ENCODE measurements at places on chromosomes 2 and 18.

DNA sequence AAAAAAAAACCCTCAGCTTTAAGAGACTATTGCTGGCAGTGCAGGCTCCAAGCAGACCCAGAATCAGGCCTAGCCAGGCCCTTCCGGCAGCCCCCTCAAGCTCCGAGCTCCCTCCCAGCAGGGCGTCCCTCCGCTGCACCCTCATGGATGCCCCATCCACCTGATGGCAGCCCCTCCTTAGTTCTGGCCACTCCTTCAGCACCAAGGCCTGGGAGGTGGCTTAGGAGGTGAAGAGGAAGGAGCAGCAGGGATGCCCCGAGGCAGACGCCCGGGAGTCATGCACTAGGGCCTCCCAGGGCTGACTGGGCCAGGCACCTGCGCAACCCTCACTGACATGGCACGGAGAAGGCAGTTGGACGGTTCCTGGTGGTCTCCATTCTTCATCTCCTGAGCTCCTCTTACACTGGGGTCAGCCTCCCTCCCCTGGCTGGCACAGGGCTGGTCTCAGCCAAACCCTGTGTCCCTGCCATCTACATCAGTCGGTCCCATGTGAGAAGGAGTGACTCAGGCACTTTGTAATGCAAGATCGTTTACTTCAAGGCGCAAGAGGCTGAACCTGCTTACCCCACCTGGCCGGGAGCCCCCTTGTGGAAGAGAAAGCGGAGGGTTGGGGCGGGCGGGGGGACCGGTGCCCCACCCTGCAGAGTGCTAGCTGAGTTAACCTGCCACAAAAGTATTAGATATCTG is 53.5 kb upstream of the ID2 start:
- no peak for DNase-seq

DNA sequence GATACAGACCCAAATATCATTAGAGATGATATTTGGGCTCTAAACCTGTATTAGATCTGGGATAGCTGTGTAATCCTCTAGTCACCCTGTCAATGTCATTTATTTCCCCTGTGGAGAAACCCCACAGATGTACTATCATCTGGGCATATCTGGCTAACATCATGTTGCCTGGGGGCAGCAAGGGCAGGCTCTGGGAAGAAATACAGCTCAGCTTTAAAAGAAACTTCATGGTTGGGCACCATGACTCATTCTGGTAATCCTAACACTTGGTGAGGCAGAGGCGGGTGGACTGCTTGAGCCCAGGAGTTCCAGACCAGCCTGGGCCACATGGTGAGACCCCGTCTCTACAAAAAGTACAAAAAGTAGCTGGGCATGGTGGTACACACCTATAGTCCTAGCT is 282.5 kb downstream of the SLC8A1 start:
- DNase-seq, result no peak

- no peak for DNase-seq
Observed at GRCh38 chr2:12688091-12688490, 28.6 kb upstream of the TRIB2 start.

DNA sequence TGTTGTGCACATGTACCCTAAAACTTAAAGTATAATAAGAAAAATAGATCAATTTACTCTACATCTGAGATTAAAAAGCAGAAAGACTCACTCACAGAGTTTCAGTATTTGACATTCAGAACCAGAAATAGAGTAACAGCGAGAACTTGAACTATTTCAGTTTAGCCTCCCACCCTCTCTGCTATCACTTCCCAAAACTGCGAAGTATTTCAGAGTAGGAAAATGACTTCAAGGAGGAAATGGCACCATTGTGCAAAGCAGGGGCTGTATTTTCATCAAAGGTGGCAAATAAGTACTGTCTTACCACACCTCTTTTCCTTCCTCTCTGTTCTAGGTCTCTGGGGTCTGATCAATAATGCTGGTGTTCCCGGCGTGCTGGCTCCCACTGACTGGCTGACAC is 13.6 kb downstream of the DHRS9 start:
- DNase-seq, result no peak

DNA sequence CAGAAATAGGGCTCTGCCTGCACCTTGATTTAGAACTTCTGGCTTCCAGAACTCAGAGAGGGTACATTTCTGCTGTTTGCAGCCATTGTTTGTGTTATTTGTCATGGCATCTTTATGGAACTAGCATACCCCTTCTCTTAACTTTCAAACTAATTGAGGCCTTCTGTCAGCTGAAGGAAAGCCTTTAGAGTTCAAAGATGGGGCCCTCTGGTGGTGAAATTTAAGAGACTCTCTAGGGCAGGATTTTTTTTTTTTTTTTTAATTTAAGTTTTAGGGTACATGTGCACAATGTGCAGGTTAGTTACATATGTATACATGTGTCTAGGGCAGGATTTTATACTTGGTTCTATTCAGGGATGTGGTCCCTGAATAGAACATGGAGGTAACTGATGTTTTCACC is 260.6 kb upstream of the LINC00305 start:
- DNase-seq, result no peak

All from NCI-H2081 treated with DMSO at 0.1 percent for 48 hours (cell line).